Neural progenitor cell (in vitro differentiated cells): ENCODE measurements at places on chromosomes 6 and 20. TPM values are rescaled to one million over a fixed set of nuclear protein-coding genes. Genes with fewer than 3 reads are reported as not detected.

DNA sequence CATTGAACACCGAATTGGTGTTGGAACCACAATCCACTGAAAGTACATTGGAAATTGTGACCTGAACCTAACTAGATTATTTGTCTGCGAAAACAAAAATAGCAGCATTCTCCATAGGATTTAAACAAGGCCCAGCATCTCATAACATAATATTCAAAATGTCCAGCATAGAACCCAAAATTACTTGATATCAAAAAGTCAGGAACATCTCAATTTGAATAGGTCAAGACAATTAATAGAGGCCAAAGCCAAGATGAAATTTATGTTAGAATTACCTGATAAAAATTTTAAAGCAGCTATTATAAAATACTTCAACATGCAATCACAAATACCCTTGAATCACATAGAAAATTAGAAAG, 42.4 kb upstream of the CD2AP start:
- no peaks in the 10 kb centered on the region for H3K27me3 ChIP-seq
- no peak for DNase-seq
- no peaks in the 10 kb centered on the region for H3K36me3 ChIP-seq

GRCh38 chr6:149846321-149846720, 17.8 kb downstream of the LRP11 start:
- H3K27me3 ChIP-seq = no peaks in the 10 kb centered on the region
- no peak overlapping the region for H3K4me3 ChIP-seq
- H3K4me1 ChIP-seq = no peaks in the 10 kb centered on the region
- no peak overlapping the region for H3K27ac ChIP-seq
- no peaks in the 10 kb centered on the region for H3K36me3 ChIP-seq
- no peak for DNase-seq

- no peaks in the 10 kb centered on the region for H3K27me3 ChIP-seq
- no peaks in the 10 kb centered on the region for H3K36me3 ChIP-seq
- H3K4me1 ChIP-seq = peaks cover 6% of the 10 kb centered on the region
- no peak for DNase-seq
- no peak overlapping the region for H3K27ac ChIP-seq
Observed at GRCh38 chr6:165841153-165841558, 178.1 kb upstream of the PDE10A start.

DNA sequence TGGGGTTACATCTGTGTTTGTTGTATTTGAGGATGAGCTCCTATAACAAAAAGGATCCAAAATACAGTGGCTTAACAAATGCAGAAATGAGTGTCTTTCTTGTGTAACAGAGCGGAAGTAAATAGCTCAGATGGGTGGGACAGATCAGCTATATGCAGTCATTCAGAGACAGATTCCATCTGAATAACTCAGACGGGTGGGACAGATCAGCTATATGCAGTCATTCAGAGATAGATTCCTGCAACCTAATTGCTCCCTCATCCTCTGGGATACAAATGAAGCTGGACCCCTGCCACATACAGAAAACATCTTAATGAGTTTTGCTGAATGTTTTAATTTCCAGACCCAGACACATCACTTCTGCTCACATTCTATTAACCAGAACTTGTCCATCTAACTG, 332.3 kb downstream of the BCKDHB start:
- DNase-seq = peak; percentile 56
- no peak overlapping the region for H3K27ac ChIP-seq
- no peak overlapping the region for H3K4me3 ChIP-seq
- no peaks in the 10 kb centered on the region for H3K36me3 ChIP-seq

DNA sequence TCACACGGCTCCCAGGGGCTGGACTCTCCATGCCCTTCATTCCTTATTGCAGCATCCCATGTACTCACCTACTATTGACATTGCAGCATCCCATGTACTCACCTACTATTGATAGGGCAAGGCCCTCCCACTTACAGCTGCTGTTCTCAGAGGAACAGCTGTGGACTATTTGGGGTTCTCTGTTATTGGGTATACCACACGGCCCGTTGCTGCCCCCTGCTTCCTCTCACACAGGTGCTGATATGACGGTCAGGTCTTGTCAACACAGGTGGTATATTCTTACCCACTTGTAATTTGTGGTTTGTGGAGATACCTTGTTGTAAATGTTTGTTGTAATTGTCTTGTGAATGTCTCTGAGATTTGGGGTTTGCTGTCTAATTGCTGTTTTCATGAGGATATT, 18.8 kb downstream of the ALDH5A1 start:
- no peak for DNase-seq
- no peaks in the 10 kb centered on the region for H3K36me3 ChIP-seq
- no peaks in the 10 kb centered on the region for H3K27me3 ChIP-seq
- H3K4me1 ChIP-seq = no peaks in the 10 kb centered on the region
- no peak overlapping the region for H3K4me3 ChIP-seq

GRCh38 chr6:157316871-157317814, 6.2 kb downstream of the TMEM242 start:
- H3K4me3 ChIP-seq = no peak overlapping the region
- H3K4me1 ChIP-seq = no peaks in the 10 kb centered on the region
- no peaks in the 10 kb centered on the region for H3K27me3 ChIP-seq

- no peak overlapping the region for H3K27ac ChIP-seq
- H3K4me1 ChIP-seq = no peaks in the 10 kb centered on the region
Observed at GRCh38 chr6:41288030-41288753, 1.7 kb upstream of the TREM1 start.

- no peak for DNase-seq
- H3K27ac ChIP-seq = no peak overlapping the region
- H3K4me3 ChIP-seq = no peak overlapping the region
- no peaks in the 10 kb centered on the region for H3K27me3 ChIP-seq
- H3K4me1 ChIP-seq = no peaks in the 10 kb centered on the region
Observed at GRCh38 chr20:33005908-33006775, 1.4 kb upstream of the BPIFB2 start.

DNA sequence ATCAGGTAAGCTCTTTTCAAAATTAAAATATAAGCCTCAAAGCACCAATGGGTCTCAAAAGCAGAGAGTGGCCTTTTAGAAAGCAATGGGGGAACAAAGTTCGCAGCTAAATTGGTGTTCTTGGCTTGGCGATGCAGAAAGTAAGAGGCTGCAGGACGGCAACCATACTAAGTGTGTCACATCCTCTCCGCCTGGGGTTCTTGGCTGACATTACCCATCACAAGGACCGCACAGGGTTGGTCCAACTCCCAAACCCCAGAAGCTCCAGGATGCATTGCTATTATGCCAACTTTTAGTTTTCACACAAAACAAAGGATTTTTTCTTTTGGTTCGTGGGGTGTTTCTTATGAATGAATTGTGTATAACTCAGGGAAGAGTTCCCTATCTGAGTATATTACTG, 124.8 kb downstream of the PRKN start:
- H3K4me3 ChIP-seq = no peak overlapping the region
- H3K27ac ChIP-seq = no peak overlapping the region
- no peaks in the 10 kb centered on the region for H3K36me3 ChIP-seq
- no peaks in the 10 kb centered on the region for H3K27me3 ChIP-seq
- DNase-seq = no peak
- H3K4me1 ChIP-seq = peaks cover 19% of the 10 kb centered on the region

GRCh38 chr20:48975955-48976354, 54.4 kb downstream of the ARFGEF2 start:
- H3K4me3 ChIP-seq = no peak overlapping the region
- H3K27me3 ChIP-seq = no peaks in the 10 kb centered on the region
- peaks cover 4% of the 10 kb centered on the region for H3K36me3 ChIP-seq

DNA sequence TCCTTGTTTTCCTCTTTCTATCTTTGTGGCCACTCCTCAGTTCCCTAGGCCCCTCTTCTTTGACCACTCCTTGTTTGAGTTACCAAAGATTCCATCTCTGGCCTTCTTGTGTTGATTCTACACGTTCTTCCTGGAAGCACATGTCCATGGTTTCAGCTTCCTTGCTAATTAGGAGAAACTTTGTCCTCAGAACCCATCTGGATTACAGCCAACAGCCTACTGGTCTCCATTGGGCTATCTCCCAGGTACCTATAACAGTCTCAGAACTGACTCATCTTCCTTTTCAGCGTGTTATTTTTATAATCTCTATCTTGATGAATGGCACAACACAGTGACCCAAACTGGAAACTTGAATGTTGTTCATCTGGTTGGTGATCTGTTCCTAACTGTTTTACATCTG, 17.5 kb downstream of the PTPRA start:
- no peak overlapping the region for H3K4me3 ChIP-seq
- no peak for DNase-seq
- H3K27ac ChIP-seq = no peak overlapping the region
- no peaks in the 10 kb centered on the region for H3K4me1 ChIP-seq

GRCh38 chr6:132198040-132198439, 203.2 kb downstream of the MOXD1 start:
- no peaks in the 10 kb centered on the region for H3K27me3 ChIP-seq
- DNase-seq = no peak
- no peaks in the 10 kb centered on the region for H3K36me3 ChIP-seq
- H3K27ac ChIP-seq = no peak overlapping the region

GRCh38 chr6:133467982-133468380, 226.8 kb downstream of the EYA4 start:
- peaks cover 12% of the 10 kb centered on the region for H3K4me1 ChIP-seq
- H3K36me3 ChIP-seq = no peaks in the 10 kb centered on the region
- no peaks in the 10 kb centered on the region for H3K27me3 ChIP-seq
- H3K4me3 ChIP-seq = no peak overlapping the region
- DNase-seq = no peak

DNA sequence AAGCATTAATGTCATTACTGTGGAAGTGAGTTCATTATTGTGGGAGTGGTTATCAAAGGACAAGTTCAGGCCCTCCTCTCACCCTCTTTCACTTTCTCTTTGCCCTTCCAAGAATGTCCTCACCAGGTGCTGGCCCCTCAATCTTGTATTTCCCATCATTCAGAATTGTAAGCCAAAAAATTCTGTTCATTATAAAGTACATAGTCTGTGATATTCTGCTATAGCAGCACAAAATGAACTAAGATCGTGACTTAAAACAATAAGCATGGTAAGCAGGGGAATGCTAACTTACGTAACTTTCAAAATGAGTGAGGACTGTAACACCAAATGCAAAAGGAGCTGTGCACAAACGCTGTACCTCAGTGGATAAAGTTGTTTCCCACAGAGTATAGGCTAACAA, 515.7 kb upstream of the BTBD3 start:
- DNase-seq = no peak
- H3K4me3 ChIP-seq = no peak overlapping the region

GRCh38 chr20:20993372-20993771, 112.8 kb downstream of the LINC00237 start:
- DNase-seq = no peak
- peaks cover 28% of the 10 kb centered on the region for H3K4me1 ChIP-seq
- no peak overlapping the region for H3K4me3 ChIP-seq
- no peaks in the 10 kb centered on the region for H3K36me3 ChIP-seq

GRCh38 chr20:51481341-51481914, 61.1 kb downstream of the NFATC2 start:
- no peaks in the 10 kb centered on the region for H3K27me3 ChIP-seq
- no peak overlapping the region for H3K4me3 ChIP-seq
- H3K4me1 ChIP-seq = no peaks in the 10 kb centered on the region
- no peaks in the 10 kb centered on the region for H3K36me3 ChIP-seq

- H3K4me3 ChIP-seq = no peak within 1 kb of the TSS
- no peaks in the 10 kb centered on the region for H3K4me1 ChIP-seq
- peak; percentile 75 for DNase-seq
- H3K27me3 ChIP-seq = peaks cover 42% of the 10 kb centered on the region
- no peak within 1 kb of the TSS for H3K27ac ChIP-seq
Observed at GRCh38 chr20:56247954-56248782, at the start of gene MC3R. Gene MC3R (plus strand): TSS chr20:56248732. CDS start chr20:56248844, 112 bp downstream.

- H3K36me3 ChIP-seq = peaks cover 10% of the 10 kb centered on the region
- peak overlapping the region; percentile 13 for H3K27ac ChIP-seq
- H3K4me1 ChIP-seq = no peaks in the 10 kb centered on the region
- H3K27me3 ChIP-seq = no peaks in the 10 kb centered on the region
Observed at GRCh38 chr20:44196271-44196670, 9.3 kb upstream of the JPH2 start.

GRCh38 chr6:37277001-37277409, 19.1 kb upstream of the TMEM217 start:
- DNase-seq = no peak
- no peaks in the 10 kb centered on the region for H3K36me3 ChIP-seq
- no peaks in the 10 kb centered on the region for H3K27me3 ChIP-seq
- H3K27ac ChIP-seq = no peak overlapping the region

- no peaks in the 10 kb centered on the region for H3K36me3 ChIP-seq
- no peak overlapping the region for H3K27ac ChIP-seq
- H3K27me3 ChIP-seq = peaks cover 17% of the 10 kb centered on the region
- DNase-seq = no peak
- no peak overlapping the region for H3K4me3 ChIP-seq
- H3K4me1 ChIP-seq = peaks cover 6% of the 10 kb centered on the region
Observed at GRCh38 chr20:41373251-41373783, 6.7 kb upstream of the EMILIN3 start.

DNA sequence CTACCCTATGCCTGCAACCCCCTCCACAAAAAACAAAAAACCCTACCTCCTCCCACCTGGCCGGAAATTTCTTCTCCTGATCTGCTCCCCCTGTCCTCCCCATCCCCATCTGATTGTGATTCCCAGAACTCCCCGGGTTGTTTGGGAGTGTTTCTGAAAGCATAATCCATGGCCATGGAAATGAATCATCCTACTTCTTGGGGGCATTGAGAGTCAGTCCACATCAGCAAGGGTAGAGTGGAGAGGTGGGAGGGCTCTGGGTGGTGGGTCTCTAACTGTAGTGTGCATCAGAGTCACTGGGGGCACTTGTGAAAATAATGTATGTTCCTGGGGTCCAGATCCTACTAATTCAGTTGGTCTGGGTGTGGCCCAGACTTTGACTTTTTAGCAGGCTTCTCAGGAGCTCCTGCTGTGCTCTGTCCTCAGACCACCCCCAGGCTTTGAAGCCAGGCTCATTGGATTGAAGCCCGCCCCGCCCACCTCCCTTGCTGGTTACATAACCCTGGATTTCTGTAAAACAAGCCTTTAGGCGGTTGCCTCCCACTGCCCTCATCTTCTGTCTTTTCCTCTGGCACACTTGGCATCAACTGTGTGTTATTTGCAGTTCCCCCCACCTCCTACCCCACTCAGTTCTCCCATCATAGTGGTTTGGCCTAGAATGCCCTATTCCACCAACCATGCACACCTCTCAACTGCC, 10.5 kb downstream of the PIGT start:
- DNase-seq = no peak
- no peak overlapping the region for H3K27ac ChIP-seq
- H3K27me3 ChIP-seq = no peaks in the 10 kb centered on the region
- H3K4me3 ChIP-seq = no peak overlapping the region

GRCh38 chr20:50190251-50191064, at the start of gene CEBPB:
Gene CEBPB (plus strand): TSS chr20:50190830. CDS start chr20:50191034, 204 bp downstream.
- no peak within 1 kb of the TSS for H3K27ac ChIP-seq
- DNase-seq = peak; percentile 95
- H3K4me3 ChIP-seq = peak within 1 kb of the TSS; percentile 89
- H3K27me3 ChIP-seq = peaks cover 50% of the 10 kb centered on the region
- H3K4me1 ChIP-seq = peaks cover 12% of the 10 kb centered on the region

- H3K27me3 ChIP-seq = no peaks in the 10 kb centered on the region
- no peaks in the 10 kb centered on the region for H3K4me1 ChIP-seq
- no peak overlapping the region for H3K27ac ChIP-seq
- no peaks in the 10 kb centered on the region for H3K36me3 ChIP-seq
- H3K4me3 ChIP-seq = no peak overlapping the region
Observed at GRCh38 chr20:8255945-8256632, 124.0 kb downstream of the PLCB1 start.

GRCh38 chr6:149129371-149130077, 188.0 kb upstream of the TAB2 start:
- no peak overlapping the region for H3K27ac ChIP-seq
- no peaks in the 10 kb centered on the region for H3K36me3 ChIP-seq
- H3K27me3 ChIP-seq = no peaks in the 10 kb centered on the region
- H3K4me3 ChIP-seq = no peak overlapping the region
- peaks cover 12% of the 10 kb centered on the region for H3K4me1 ChIP-seq

The STX16 gene
- total RNA-seq = 41.2 and 46.6 TPM in 2 replicates

The TRAPPC3L gene
- total RNA-seq = not detected in 2 replicates

The FAM162B gene
- 0.28 TPM in 1 of 2 replicates, not detected in the other for total RNA-seq

The SLC22A16 gene
- not detected in 2 replicates for total RNA-seq

The RNGTT gene
- 50.8 and 71.7 TPM in 2 replicates for total RNA-seq

The OR12D3 gene
- not detected in 2 replicates for total RNA-seq

The TNFRSF21 gene
- 16.9 and 23.2 TPM in 2 replicates for total RNA-seq

The ALDH8A1 gene
- not detected in 2 replicates for total RNA-seq

The C20orf202 gene
- total RNA-seq = not detected in 2 replicates

The SLC26A8 gene
- 0.13 and 0.25 TPM in 2 replicates for total RNA-seq
